ENCODE measurements at places on chromosomes 7 and 10. TPM values are rescaled to one million over a fixed set of nuclear protein-coding genes. Genes with fewer than 3 reads are reported as not detected.

The BLVRA gene
- polyA plus RNA-seq, result 33.9 TPM

The GNAT3 gene
- polyA plus RNA-seq, result not detected

The AGBL3 gene
- polyA plus RNA-seq, result 4.0 TPM

The SFXN2 gene
- 5.7 TPM for polyA plus RNA-seq

The SAP25 gene
- polyA plus RNA-seq, result 6.1 TPM

The NKX2-3 gene
- polyA plus RNA-seq, result 2.0 TPM

The UPK3B gene
- 0.16 TPM for polyA plus RNA-seq

The PHKG1 gene
- 35.1 TPM for polyA plus RNA-seq

The TBRG4 gene
- polyA plus RNA-seq, result 39.3 TPM

All from muscle of leg (tissue), 16 donors.